ENCODE measurements at places on chromosomes 7 and 10. TPM values are rescaled to one million over a fixed set of nuclear protein-coding genes. Genes with fewer than 3 reads are reported as not detected.

ANXA8 gene
- total RNA-seq: 0.31 TPM

ARHGEF5 gene
- 5.1 TPM for total RNA-seq

SHH gene
- total RNA-seq: 0.10 TPM

UFSP1 gene
- 1.5 TPM for total RNA-seq

NOS3 gene
- 2.1 TPM for total RNA-seq

NODAL gene
- total RNA-seq: not detected

GPR15LG gene
- not detected for total RNA-seq

SEMA3D gene
- total RNA-seq: 0.21 TPM

GRM3 gene
- not detected for total RNA-seq

DYNC1I1 gene
- 0.10 TPM for total RNA-seq

CC2D2B gene
- 1.2 TPM for total RNA-seq

TMEM273 gene
- 3.5 TPM for total RNA-seq

NAT16 gene
- total RNA-seq: not detected

PNLIP gene
- not detected for total RNA-seq

All from mononuclear cell (primary cell).